CD4-positive, alpha-beta T cell (primary cell): ENCODE measurements at places on chromosomes 16 and 17. TPM values are rescaled to one million over a fixed set of nuclear protein-coding genes. Genes with fewer than 3 reads are reported as not detected.

GRCh38 chr16:65212240-65212639 is 90.4 kb upstream of the CDH11 start:
- no peak overlapping the region for H3K4me3 ChIP-seq
- no peak overlapping the region for H3K27ac ChIP-seq
- no peaks in the 10 kb centered on the region for H3K27me3 ChIP-seq
- no peaks in the 10 kb centered on the region for H3K4me1 ChIP-seq
- no peaks in the 10 kb centered on the region for H3K36me3 ChIP-seq

- no peak overlapping the region for H3K4me3 ChIP-seq
- no peak overlapping the region for H3K27ac ChIP-seq
- no peaks in the 10 kb centered on the region for H3K27me3 ChIP-seq
- no peak for DNase-seq
- H3K36me3 ChIP-seq, result no peaks in the 10 kb centered on the region
Measured at GRCh38 chr16:63655846-63656245, 1466.0 kb downstream of the CDH11 start.

The NACA2 gene
- total RNA-seq, result not detected

The ELMO3 gene
- total RNA-seq, result 2.3 TPM

The EXOC7 gene
- 90.6 TPM for total RNA-seq
